ENCODE measurements at places on chromosomes 11 and 22.

GRCh38 chr11:40170078-40170477, 1289.4 kb downstream of the LRRC4C start:
- DNase-seq: no peak

DNA sequence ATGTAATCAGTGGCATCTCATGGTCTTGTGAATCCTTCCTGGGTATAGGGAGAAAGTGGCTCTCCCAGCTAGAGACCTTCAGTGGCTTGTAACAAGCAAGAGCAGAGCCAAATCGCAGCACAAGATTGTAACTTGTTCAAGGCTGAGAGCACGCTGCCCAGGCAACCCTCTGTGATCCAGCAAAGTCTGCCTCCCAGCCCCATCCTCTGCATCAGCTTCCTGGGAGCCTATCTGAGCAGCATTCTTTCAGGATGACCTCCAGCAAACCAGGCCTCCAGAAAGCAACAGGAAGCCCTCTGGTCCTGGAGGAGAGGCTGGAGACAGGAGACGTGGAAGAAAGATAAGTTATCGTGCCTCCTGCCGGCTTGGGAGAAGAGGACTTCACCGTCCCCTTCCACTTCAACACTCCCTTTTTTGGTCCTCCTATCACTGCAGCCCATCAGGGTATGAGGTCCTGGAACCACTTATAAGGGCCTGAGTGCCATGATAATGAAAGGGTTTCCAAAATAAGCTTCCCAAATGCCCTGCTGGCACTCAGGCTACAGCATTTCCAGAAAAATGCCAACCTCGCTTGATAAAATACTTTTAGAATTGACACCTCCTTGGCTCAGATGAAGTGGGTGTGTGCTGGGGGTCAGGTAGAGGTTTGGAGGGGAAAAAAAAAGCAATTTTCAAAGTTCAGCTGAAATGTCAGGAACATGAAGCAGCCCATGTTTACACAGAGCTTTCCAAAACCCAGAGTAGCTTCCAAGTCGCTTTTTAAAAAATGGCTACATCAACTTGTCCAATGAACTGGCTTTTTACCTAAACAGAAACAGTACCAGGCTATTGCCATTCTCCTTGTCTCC, 80.2 kb downstream of the PLEKHA7 start:
- no peak for DNase-seq

- DNase-seq: peak; percentile 21
These were observed 912 bp downstream of the KREMEN1 start for GRCh38 chr22:29073618-29074275.

- no peak for DNase-seq
These were observed 81.3 kb downstream of the CLPB start for GRCh38 chr11:72352859-72353551.

- peak; percentile 23 for DNase-seq
These were observed 11.2 kb downstream of the PEX26 start for GRCh38 chr22:18088825-18089568.

DNA sequence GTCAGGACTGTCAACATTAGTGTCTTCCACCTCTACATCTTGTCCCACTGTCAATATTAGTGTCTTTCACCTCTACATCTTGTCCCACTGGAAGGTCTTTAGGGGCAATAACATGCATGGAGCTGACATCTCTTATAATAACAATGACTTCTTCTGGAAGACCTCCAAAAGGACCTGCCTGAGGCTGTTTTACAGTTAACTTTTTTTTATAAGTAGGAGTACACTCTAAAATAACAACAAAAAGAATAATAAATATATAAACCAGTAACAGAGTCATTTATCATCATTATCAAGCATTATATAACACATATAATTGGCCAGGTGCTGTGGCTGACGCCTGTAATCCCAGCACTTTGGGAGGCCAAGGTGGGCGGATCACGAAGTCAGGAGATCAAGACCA, 57.5 kb downstream of the PAK1 start:
- no peak for DNase-seq

GRCh38 chr11:35785287-35786167, 123.0 kb downstream of the TRIM44 start:
- no peak for DNase-seq

GRCh38 chr11:79312617-79313529, 128.0 kb downstream of the TENM4 start:
- no peak for DNase-seq

GRCh38 chr11:78344676-78345075, 72.9 kb downstream of the GAB2 start:
- no peak for DNase-seq

GRCh38 chr11:14619603-14620531, 23.7 kb upstream of the PDE3B start:
- no peak for DNase-seq

GRCh38 chr22:44266796-44267760, 45.7 kb downstream of the SHISAL1 start:
- DNase-seq: no peak

DNA sequence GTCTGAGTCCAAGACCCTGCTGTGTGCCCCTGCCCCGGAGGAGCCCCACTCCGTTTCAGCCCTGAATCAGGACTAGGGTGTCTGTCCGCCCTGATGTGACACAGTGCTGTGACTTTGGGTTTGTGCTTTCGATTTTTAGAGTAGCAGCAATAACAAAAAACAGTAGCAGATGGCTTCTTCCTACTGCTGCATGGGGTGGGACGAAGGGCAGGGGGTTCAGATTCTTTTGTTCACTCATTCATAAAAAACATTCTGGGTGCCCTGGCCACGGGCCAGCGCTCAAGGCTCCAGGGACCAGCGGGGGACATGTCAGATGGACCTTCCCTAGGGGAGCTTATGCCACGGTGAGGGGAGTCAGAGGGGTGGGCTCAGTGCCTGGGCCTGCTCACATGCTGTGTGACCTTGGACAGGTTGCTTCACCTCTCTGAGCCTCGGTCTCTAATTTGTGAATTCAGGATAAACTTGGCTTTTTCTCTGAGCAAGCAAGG, 24.6 kb upstream of the PRR5 start:
- DNase-seq: no peak

- DNase-seq: no peak
These were observed 4.9 kb downstream of the MUC5AC start for GRCh38 chr11:1162491-1163311.

GRCh38 chr22:42587588-42588175, 27.0 kb downstream of the POLDIP3 start:
- DNase-seq: no peak

DNA sequence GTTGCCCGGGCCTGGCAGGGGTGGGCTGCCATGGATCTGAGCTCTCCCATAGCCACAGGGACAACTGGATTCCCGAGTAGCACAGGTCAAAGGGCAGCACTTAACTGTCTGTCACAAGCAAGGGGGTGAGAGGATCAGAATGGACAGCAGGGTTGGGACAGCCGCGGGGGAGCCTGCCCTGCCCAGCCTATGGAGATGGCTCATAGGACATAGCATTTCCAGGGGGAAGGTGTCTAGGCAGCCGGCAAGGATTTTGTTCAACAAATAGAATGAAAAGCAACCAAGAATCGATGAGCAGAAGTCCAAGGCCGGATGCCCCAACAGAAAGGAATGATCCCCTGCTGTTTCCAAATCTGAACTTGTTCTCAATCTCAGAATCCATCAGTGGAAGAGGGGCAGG, 92.9 kb downstream of the RPS6KA4 start:
- DNase-seq: no peak

- no peak for DNase-seq
These were observed 189.2 kb downstream of the CSNK2A3 start for GRCh38 chr11:11163669-11164333.

DNA sequence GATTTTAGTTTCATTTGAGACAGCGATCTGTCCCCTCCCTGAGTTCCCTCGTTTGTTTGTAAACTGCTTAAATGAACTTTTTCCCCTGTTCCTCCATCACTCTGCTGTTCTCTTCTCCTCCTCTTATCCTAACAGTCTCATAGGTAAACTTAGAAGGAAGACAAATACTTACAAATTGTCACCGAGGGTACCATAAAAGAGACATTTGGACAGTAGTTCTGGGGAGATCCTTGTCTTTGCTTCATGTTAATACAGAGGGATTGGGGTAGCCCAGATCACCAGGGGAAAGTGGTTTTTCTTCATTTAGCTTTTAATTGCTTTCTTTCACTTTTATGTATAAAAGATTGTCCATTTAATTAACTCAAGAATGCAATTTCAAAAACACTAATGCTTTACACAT, 46.1 kb downstream of the ZBTB16 start:
- DNase-seq: no peak

- no peak for DNase-seq
These were observed 774.3 kb downstream of the FAM181B start for GRCh38 chr11:81959341-81959740.

DNA sequence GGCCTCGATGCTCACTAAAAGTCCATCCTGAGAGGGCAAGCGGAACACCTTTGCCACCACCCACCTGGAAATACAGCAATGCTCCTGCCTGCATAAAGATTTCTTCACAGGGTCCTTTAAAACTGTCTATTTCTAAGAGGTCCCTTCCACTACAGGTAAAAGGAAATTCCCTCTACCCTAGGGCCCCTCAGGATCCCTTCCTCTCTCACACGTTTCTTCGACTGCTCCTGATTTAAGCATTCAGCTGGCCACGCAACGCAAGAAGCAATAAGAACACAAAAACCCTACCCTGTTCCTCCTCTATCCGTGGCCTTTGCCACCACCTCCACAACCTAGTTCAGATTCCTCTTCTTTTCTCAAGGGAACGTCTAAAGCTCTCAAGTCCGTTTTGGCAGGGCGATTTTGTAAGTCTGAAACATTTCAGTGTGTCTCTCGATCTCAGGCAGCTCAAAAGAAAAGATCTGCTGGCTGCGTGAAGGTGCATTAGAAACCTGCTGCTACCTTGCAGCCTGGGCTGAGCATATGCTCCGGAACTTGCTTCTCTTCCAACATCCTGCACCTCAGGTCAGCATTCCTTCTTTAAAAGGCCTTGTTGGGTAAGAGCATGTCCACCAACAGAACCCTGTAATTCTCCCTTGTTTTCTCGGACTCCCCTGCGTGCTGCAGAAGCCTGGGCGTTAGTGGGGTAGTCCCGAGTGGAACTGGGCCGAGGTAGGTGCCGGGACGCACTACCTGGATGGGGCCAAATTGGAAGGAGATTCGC, 1.6 kb downstream of the LGR4 start:
- DNase-seq: no peak

DNA sequence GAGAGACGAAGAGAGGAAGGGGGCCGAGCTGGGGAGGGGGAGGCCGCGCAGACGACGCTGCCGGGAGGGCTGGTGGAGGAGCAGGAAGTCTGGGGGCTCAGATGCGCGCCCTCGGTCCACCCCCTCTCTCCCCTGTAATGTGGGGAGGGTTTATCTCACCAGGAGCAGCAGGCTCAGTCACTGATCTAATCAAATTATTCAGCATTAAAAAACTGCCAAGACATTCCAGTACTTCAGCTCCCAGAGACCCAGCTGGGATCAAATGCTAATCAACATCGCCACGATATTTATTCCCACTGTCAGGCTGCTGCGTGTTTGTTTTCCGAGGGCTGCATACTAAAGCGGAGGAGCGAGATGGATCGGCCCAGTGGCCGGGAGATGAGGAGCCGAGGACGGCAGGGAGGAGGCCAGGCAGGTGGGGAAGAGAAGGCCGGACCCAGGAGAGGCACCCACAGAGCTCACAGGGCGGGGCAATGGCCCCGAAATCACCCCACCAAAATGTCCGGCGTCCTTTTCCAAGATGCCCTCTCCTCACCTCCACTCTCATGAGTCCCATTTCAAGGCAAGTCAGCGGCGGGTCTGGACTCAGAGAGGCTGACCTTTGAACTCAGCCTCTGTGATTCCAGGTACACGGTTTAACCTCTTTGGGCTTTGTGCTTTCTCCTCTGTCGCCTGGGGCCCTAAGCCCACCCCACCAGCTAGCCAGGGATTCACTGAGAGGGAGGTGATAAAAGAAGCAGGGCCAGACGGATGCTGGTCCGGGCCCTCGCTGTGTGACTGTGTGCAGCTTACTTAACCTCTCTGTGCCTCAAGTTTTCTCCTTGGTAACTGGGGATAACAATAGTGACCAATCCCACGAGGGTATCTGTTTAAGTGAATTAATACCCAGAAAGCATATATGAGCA, 502.1 kb downstream of the MN1 start:
- no peak for DNase-seq

DNA sequence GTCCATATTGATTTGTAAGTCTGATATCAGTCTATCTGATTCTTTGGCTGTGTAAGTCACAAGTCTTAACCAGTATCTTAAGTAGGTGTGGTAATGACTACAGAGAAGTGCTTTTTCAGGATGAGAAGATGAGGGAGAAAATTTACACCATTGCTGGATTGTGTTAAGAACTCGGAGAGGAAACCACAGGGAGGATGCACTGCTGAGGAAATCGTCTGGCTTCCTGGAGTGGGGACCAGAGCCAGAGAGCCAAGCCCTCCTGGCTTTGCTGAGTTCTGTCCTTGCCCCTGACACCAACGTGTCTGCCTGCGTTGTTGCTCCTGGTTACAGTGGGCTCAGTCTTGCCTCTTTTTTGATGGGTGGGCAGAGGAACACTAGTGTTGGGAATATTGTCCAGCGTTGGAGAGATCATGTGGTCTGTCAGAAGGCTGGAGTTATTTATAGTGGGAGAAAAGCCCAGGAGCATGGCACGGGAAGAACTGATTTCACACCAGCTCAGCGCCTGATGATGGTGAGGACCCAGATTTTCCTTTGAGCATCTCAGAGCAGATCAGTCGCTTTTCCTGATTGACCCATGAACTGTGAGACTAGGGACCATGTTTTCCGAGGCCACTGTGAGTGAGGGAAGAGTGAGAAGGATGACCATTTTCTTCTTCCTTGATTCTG, 29.6 kb downstream of the MARK2 start:
- DNase-seq: no peak

GRCh38 chr11:69563946-69564775, 76.8 kb upstream of the CCND1 start:
- DNase-seq: no peak

DNA sequence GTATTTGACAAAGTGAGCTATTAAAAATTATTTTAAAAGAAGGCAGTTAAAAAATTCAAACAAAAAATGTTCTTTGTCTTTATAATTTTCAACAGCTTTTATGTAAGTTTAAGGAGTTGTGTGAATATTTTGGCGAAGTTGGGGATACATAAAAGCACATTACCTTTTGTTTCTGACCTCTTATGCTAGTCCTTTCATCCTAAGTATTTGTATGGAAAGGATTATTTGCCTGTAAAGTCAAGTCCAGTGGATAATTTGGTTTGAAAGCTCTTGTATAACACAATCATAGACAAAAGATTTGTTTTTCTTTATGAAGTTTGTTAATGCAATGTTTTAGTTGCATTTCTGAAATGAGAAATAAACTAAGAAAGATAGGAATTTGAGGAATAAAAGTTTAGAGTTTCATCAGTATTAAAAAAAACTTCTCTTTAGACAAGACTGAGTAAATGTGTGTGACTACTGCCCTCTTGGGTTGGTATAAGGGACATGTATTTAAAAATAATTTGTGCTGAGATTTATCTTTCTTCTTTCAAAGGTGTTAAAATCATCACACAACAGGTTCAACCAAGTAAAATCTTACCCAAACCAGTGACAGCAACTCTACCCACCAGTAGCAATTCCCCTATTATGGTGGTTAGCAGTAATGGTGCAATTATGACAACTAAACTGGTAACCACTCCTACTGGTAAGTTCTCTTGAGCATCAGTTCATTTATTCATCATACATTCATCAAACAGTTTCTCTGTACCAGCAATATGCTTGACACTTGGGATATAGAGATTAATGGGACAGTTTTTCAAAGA, 68.2 kb downstream of the EMSY start:
- DNase-seq: no peak

- DNase-seq: no peak
These were observed 48.3 kb downstream of the RRAS2 start for GRCh38 chr11:14310679-14311078.

- no peak for DNase-seq
These were observed 5.6 kb upstream of the STARD10 start for GRCh38 chr11:72799441-72799840.
